ENCODE measurements at places on chromosomes 2 and 18. TPM values are rescaled to one million over a fixed set of nuclear protein-coding genes. Genes with fewer than 3 reads are reported as not detected.

DNA sequence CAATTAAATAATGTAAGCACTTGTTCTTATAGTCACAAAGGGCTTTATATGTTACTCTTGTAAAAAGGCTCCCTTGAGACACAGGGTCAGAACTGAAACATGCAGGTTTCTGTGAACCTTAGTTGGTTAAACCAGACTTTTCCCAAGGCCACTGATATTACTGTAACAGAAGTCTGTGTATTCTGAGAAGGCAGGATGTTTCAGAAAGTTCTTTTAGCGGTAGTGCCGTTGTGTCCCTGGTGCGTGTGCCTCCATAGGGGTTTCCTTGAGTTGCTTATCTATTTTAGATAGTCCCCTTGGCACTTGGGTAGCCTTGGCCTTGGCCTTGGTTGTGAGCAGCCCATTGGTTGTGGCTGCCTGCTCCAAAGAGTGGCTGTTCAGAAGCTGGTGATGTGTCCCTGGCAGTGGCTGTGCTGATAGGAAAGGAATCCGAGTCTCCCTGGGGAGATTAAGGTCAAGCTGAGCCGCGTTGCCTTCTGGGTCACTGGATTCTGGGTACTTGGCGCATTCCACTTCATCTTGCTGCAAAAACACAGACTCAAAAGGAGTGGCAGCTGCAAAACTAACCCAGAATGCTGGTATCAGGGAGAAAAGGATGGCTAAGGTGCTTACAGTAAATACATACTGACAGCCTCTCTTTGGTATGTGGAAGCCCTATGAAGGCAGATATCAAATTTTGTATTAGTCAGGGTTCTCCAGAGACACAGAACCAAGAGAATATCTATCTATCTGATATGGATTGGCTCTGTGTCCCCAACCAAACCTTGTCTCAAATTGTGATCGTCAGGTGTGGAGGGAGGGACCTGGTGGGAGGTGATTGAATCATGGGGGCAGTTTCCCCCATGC is 69.7 kb downstream of the FHOD3 start:
- DNase-seq, result no peak

- DNase-seq, result peak; percentile 72
Measured at GRCh38 chr2:47323009-47323821, 79.7 kb upstream of the MSH2 start.

Gene SF3B1
- 394 TPM for total RNA-seq

DNA sequence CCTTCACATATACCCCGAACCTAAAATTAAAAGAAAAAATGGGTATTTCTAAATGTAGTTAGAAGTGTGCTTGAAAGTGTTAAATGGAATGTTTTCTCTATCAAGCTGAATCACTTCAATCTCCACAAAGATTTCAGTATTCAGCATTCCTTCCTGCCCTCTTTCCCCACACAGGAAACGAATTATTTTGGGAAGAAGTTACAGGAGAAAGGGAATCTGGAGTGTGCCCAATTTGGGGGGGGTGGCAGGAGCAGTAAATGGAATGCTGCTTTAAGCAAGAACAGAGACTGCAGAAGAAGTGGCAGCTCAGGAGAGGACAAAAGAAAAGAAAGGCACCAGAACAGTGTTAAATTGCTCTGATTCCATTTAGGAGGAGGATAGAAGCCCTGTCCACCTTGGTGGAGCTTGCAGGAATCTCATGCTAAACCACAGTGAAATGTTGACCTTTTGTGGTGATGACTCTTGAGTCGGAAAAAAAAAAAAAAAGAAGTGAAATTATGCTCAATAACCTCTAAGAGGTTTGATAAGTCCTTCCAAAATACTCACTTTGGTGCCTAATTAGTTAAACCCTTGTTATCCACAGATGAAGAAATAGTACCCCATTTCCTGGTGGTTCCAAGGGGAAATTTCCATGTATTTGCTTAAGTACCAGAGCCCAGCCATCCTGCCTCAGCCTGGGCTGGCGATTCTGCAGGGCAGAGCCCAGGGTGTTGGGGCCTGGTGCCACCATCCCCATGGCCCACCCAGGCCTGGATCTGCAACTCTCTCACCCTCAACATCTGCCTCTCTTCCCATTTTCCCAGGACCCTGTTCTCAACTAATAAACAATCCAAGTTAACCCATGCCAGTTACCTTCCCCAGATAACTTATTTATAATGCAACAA is 56.5 kb downstream of the MYO5B start:
- no peak for DNase-seq

GRCh38 chr2:170204298-170204951 is 26.5 kb downstream of the MYO3B start:
- no peak for DNase-seq

DNA sequence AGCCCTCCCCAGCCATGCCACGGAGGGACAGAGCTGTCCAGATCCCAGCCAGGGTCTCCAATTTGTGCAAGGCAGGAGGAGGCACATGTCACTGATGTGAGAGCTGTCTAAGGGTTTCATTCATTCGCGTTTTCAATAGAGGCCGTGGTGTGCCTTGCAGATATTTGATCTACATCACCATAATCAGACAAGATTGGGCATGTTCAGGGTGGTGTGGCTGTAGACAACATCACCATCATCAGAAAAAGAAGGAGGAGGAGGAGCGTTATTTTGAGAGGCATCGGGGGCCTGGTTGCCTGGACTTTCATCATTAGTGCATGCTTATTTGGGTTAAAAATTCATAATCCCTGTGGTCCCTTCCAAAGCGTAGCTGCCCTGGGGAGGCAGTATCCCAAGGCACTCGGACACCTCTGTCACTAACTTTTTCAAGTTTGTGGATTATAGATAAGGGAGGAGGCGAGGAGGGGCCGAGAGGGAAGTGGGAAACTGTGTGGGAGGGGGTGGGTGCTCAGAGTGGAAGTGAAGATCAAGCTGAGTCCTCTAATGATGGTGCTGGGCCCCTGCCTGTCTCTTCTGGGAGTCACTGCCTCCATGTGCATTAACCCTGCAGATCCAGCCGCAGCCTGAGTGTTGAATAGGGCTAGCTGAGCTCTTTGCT is 194.1 kb downstream of the CTIF start:
- DNase-seq, result no peak

- DNase-seq, result no peak
Measured at GRCh38 chr18:5391409-5391808, 95.9 kb upstream of the ZBTB14 start.

- DNase-seq, result no peak
Measured at GRCh38 chr18:9053814-9054213, 48.7 kb upstream of the NDUFV2 start.

Gene CLIP4
- 51.5 TPM for total RNA-seq

Gene FAHD2B
- 4.5 TPM for total RNA-seq

GRCh38 chr2:184523732-184524131 is 74.6 kb upstream of the ZNF804A start:
- no peak for DNase-seq

- DNase-seq, result no peak
Measured at GRCh38 chr2:9331704-9332103, 91.6 kb downstream of the ITGB1BP1 start.
